Amygdala (tissue), 56 donors: ENCODE measurements at places on chromosomes 4 and X.

- no peak for DNase-seq
Measured at GRCh38 chrX:130896802-130897501, 6.1 kb downstream of the ENOX2 start.

- no peak for DNase-seq
Measured at GRCh38 chr4:3208826-3209225, 40.1 kb upstream of the MSANTD1 start.

- no peak for DNase-seq
Measured at GRCh38 chr4:96009427-96010119, 169.7 kb downstream of the PDHA2 start.

DNA sequence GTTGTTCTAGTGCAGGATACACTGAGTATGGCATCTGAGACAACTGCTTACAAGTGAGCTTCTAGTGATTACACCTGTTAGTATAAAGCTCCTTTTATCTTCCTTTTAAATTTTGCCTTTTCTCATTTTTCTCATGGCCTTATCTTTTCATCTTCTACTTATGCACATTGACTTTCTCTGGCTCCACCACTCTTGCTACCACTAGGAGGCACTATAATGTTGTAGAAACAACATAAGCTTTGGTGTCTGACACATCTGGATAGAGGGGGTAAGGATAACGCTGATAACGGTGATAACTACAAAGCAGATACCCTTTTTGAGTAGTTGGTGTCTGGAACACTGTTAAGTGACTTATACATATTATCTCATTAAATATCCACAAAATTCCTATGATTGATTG lies 187.4 kb upstream of the TEX13C start:
- DNase-seq, result no peak

- DNase-seq, result no peak
Measured at GRCh38 chr4:102429553-102429952, 71.6 kb upstream of the NFKB1 start.

DNA sequence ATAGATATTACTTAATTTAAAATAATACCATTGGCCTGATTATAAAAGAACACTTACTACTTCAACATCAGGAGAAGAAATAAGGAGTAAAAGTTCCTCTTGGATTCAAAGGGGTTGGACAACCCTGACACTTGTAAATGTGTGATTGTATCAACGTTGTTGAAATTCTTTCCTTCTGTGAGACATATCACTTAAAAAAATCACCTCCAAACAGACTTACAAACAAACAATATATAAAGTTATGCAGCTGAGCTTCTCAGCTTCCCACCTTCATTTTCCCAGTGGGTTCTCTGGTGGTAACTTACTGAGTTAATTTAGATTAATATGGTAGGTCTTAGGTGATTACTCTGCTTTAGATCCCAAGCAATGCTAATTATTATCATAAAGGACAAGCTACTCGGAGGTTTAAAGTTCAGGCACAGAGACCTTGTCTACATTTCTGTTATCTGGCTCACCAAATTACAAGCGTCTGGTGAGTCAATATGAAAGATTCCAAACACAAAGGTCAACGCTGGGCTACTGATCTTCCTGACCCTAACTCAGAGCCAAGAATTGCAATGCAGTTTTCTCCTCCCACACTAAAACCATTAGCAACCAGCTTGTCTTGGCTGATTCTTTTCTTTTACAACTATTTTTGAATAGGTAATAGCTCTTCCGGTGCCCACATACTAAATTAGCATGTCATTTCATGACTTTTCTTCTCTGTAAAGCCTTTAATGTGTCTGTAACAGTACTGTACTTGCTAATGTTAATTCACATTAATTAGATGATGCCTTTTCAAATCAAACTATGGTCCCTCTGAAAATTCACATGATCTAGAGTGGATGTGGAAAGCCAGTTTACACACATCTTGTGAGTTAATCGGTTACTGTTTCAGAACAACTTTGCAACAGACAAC lies 157.6 kb downstream of the RASL11B start:
- DNase-seq, result no peak

GRCh38 chr4:56148428-56148827 lies 199.7 kb downstream of the CEP135 start:
- no peak for DNase-seq
